CD4-positive, alpha-beta T cell treated with Interleukin-21 for 1 hour (primary cell): ENCODE measurements at places on chromosomes 1 and 21.

GRCh38 chr1:44472620-44473525 is 67.8 kb downstream of the RNF220 start:
- DNase-seq: no peak

DNA sequence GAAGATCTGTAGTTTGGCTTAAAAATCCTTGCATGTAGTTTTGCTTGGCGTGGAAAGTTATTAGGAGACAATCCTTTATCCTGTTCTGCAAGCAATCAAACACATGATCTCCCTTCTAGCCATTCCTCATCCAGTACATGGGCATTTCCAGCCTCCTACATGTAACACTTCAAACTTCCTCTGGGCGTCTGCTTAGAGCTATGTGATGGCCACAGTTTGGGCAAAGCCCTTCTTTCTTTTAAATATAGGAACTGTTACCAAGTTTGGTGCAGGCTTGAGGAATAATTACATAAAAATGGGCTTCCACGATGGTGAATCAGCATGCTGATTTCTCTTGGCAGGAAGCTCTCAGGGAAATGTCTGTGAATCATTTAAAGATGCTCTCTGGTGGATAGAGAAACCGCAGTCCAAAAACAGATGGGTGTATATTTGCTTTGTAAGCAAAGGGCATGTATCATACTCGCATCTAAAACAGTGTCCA is 176.9 kb upstream of the FMN2 start:
- no peak for DNase-seq

- no peak for DNase-seq
Observed at GRCh38 chr1:63645317-63645716, 52.1 kb downstream of the PGM1 start.

DNA sequence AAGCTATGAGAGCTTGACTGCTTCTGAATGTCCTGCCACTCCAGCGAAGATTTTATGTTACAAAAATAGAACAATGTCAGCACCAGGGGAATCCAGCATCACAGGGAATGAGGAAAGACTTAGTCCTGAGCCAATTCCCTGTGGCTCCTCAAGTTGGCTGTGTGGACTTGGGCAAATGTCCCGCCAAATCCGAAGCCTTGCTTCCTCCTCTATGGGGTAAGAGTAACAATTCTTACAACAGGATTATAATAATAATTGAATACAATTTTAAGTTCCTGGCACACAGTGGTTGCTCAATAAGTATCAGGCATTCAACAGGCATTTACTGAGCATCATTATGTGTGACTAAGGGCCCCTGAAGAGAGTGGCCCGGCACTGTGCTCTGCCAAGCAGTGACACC is 44.4 kb downstream of the STPG1 start:
- no peak for DNase-seq

GRCh38 chr1:173639102-173639501 is 4.0 kb downstream of the TEX50 start:
- no peak for DNase-seq
